ENCODE measurements at places on chromosomes 4 and X.

- peak; percentile 73 for DNase-seq
These were observed 52.9 kb downstream of the TRIM2 start for GRCh38 chr4:153257151-153257620.

GRCh38 chr4:7365462-7366179, 69.1 kb downstream of the PSAPL1 start:
- no peak for DNase-seq

DNA sequence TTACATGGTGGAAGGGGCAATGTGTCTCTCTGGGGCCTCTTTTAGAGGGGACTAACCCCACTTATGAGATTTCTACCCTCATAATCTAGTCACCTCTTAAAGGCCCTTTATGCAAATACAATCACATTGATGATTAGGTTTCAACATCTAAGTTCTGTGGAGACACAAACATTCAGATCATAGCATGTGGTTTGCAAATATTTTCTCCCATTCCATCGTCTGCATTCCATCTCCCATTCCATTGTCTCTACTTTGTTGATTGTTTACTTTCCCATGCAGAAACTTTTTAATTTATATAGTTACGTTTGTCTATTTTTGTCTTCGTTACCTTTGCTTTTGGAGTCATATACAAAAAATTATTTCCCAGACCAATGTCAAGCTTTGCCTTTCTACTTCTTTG, 927.5 kb upstream of the INTU start:
- no peak for DNase-seq

GRCh38 chr4:77010841-77011354, 61.3 kb downstream of the SEPTIN11 start:
- DNase-seq, result no peak

- DNase-seq, result no peak
These were observed 41.5 kb downstream of the F8 start for GRCh38 chrX:154981116-154981411.

Data from activated effector memory CD4-positive, alpha-beta T cell treated with anti-CD3 and anti-CD28 coated beads, Interleukin-2, amount 50 U/mL, for 16 hours (primary cell).